ENCODE measurements at places on chromosomes 6 and 20. TPM values are rescaled to one million over a fixed set of nuclear protein-coding genes. Genes with fewer than 3 reads are reported as not detected.

- no peak for DNase-seq
Measured at GRCh38 chr20:31906001-31906400, 35.6 kb downstream of the TTLL9 start.

Gene TRAPPC3L
- total RNA-seq: not detected

Gene ELOVL2
- 25.0 TPM for total RNA-seq

DNA sequence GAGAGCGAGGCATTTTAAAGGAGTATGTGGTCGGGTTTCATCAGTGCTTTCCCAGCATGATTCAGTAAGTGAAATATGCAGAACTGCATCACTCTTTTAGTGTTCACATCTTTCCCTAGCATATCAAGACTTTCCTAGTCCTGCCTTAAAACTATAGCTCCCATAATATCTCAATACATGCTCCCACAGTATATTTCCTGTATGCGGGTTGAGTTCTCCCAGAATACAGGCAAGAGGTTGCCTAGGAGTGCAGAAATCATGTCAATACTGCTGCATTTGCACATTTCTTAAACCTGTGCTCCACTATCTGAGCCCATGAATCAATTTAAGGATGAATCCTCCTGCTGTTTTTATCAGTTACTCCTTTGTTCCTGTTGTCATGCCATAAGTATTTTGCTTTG, 386.6 kb upstream of the SLC35B3 start:
- DNase-seq: no peak

DNA sequence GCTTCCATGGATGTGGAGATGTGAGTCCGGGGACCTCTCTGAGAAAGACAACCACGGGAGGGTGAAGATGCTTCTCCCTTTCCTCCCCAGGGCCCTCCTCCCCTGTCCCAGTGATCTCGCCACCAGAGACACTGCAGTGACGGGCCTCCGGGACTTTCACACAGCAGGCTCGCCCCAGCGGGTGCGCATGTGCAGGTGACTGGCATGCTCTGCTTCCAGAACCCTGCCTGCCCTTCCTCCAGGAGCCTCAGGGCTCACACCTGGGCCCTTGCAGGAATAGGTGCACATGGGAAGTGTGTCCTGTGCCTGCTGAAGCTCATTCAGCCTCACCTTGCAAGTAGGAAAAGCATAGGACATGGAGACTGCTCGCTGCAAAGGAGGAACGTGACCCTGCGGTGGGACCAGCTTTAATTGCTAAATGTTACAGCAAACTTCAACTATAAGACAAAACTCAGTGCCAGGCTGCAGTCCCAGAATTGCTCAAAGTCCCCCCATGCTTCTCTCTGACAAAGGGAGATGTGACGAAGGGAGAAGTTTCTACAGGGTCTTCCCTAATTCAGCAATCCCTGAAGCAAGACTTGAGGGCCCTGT, 19.2 kb downstream of the CST8 start:
- peak; percentile 49 for DNase-seq

Gene TCP11
- 639 TPM for total RNA-seq

- DNase-seq: no peak
Measured at GRCh38 chr20:42341654-42342053, 723.5 kb upstream of the CHD6 start.

DNA sequence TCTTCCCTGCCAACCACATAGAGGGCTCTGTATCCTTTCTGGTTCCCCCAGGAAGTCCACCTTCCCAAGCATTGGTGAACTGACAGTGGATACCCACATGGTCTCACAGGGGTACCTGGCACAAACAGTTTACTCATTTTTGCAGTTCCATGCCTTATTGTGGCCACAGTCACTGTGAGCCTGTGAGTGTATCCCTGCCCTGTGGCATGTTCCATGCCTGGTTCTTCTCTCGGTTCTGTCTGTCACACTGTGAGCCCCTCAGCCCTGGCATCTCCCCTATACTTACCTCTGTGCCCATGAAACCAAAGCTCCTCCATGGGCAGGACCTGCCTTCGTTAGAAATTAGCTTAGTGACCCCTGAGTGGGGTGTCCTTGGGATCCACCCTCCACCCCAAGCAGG, 107.8 kb downstream of the TOX2 start:
- no peak for DNase-seq

DNA sequence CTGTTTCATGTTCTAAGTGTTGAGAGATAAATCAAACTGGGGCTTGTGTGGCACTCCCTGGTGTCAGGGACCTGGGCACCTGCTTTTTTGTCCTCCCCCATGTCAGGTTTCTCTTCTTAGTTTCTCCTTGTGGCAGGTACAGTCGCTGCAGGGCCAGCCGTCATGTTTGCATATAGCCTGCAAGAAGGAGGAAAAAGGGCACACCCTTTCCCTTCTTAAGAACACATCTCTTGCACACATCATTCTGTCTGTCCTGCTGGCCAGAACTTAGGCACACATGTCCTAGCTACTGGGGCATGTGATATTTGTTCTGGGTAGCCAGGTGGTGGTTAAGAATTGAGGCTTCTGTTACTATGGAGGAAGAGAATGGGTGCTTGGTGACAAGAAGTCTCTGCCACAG, 27.9 kb downstream of the CDC5L start:
- DNase-seq: no peak

Gene NRM
- 10.5 TPM for total RNA-seq

DNA sequence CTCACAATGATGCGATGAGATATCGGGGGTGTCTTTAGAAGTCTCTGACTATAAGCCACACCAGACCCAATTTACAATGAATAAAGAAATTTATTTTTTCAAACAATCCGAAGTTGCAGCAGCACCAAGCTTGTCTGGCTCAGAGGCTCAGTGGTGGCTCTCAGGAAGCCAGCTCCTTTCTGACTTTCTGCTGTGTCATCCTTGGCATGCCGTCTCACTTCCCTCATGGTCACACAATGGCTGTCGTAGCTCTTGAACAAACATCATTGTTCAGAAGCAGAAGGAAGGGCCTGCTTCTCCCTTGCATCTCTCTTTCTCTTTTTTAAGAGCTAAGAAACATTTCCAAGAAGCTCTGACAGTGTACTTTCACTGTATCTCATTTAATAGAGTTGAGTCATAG, 299.0 kb downstream of the DOK5 start:
- DNase-seq: no peak

GRCh38 chr6:36028088-36028876, 674 bp downstream of the MAPK14 start:
- peak; percentile 47 for DNase-seq

Gene SPDEF
- total RNA-seq: 0.62 TPM

DNA sequence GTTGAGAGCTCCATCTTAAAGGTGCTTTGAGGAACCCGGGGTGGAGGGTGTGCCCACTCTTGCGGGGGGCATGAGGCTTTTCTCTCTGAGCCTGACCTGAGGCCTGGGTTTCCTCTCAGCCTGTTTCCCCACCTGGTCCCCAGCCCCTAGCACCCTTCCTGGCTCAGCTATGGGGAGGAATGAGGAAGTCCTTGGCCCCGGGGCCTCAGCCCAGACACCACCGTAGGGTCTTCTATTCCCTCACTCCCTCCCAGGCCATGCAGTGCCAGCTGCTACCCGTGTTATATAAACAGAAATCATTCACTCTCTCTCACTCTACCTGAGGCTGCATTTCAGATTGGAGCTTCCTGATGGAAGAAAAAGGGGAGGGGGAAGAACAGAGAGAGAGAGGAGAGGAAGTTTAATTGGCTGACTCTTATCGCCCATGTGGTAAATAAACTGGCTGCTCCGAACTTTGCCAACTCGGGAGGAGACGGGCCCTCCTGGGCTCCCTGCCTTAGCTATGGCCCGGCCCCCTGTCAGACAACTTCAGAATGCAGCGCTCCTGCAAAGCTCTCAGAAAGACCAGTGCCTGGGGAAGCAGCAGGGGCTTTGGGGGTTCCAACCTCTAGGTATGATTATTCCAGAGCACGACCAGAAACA, 2.8 kb downstream of the CDH22 start:
- DNase-seq: no peak

DNA sequence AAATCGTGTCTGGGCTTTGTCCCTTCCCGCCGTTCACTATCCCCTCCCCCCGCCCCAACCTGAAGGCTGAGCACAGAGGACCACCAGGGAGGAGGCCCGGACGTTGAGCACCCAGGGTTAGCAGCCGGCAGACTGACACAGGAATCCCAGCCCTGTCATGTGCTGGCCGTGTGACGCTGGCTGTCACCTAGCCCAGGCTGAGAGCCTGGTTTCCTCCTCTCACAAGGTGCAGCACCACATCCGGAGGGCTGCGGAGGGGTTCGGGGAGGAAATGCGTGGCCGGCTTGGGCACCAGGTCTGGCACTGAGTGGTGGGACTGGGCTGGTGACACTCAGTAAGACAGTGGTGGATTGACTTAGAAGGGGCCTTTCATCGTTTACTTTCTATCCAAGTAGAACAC, 4.6 kb upstream of the LSM14B start:
- DNase-seq: peak; percentile 43

- DNase-seq: no peak
Measured at GRCh38 chr6:97097068-97098047, 172.8 kb downstream of the KLHL32 start.

Gene ADGRF1
- total RNA-seq: 5.4 TPM

Gene MYH7B
- 21.8 TPM for total RNA-seq

DNA sequence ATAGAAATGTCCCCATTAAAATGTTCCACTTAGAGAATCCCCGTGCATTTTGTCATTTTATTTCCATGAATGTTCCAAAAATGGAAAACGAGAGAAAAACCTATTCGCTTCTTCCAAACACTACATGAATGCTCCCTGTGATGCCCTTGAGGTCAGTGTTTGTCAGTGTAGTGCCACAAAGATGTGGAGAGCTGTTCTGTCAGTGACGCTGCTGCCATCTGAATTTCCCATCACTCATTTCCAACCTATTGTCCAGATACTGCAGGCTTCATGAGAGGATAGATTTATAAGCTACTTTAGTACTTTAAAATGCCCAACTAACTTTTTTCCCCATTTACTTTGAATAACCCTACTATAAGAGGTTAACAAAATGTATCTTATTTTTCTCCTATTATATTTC, 335.8 kb downstream of the CDKAL1 start:
- DNase-seq: no peak

- no peak for DNase-seq
Measured at GRCh38 chr6:155936551-155936950, 480.9 kb upstream of the NOX3 start.

GRCh38 chr20:45782890-45783289, 8.8 kb downstream of the WFDC3 start:
- no peak for DNase-seq

Gene LAMA4
- total RNA-seq: 49.2 TPM

- no peak for DNase-seq
Measured at GRCh38 chr6:121090492-121090891, 243.8 kb downstream of the TBC1D32 start.

- DNase-seq: peak; percentile 28
Measured at GRCh38 chr6:19035461-19036195, 648.5 kb downstream of the RNF144B start.

Gene ZC2HC1B
- total RNA-seq: 4.6 TPM

DNA sequence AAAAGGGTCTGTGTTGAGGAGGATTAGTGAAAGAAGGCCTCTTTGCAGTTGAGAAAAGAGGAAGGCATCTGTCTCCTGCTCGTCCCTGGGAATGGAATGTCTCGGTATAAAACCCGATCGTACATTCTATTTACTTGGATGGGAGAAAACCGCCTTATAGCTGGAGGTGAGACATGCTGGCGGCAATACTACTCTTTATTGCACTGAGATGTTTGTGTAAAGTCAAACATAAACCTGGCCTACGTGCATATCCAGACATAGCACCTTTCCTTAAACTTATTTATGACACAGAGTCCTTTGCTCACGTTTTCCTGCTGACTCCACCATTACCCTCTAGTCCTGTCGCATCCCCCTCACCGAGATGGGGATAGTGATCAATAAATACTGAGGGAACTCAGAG, 4.5 kb downstream of the TDP2 start:
- no peak for DNase-seq

- DNase-seq: no peak
Measured at GRCh38 chr6:4910037-4910760, 93.6 kb downstream of the RPP40 start.

Gene GABRR1
- 1.6 TPM for total RNA-seq

Gene EPPIN
- 222 TPM for total RNA-seq

Gene SERPINB1
- 19.6 TPM for total RNA-seq

DNA sequence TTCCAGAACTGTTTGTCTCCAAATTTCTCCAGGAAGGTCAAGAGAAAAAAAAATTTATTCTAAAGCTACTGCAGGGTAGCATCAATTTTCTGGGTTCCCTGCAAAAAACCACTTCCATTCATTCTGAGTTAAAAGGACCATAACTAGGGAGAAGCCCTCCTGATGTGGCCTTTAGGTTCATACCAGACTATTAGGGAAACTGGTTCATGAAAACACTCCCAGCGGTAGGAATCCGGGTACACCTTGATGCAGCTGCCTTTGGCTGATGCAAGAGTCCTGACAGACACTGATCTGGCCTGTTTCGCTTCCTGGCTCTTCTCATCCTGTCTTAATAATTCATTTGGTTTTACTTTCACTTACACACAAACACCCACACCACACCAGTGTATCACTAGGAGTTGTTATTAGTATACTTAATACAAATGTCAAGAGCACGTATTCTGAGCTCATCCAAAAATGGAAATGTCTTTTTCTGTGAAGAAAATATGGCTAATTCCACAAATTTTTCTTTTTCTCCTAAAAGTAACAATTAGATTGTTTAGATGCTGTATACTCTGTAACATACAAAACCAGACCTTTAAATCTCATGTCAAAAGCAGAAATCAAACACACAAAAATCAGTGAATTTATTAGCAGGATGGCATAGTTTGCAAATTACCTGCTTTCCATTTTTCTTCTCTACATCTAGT, 38.4 kb upstream of the ARHGAP18 start:
- DNase-seq: no peak

- no peak for DNase-seq
Measured at GRCh38 chr6:152472325-152472724, 164.8 kb downstream of the SYNE1 start.

Gene ACTL10
- total RNA-seq: 26.6 TPM

DNA sequence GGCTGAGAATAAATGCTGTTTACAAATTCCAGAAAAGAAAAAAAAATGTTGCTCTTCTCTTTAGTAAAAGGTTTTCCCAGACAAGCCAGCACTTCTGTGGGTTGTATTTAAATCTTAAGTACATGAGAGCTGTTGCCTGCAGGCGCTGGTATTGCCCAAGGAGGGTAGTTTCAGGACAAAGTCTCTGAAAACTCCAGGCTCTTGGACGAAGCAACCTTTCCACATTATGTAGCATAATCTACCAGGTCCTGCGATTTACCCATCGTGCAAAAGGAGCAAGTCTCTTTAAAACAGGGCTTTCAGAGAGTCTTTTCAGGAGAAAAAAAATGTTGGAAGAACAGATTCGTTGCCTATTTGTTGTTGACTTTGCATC, 65.6 kb downstream of the PLG start:
- DNase-seq: no peak

Gene HLA-DQA1
- total RNA-seq: 1.6 TPM

Gene C2
- total RNA-seq: 6.3 TPM

Gene EEF1A2
- total RNA-seq: 15.9 TPM
